ENCODE measurements at places on chromosomes 16 and 17. TPM values are rescaled to one million over a fixed set of nuclear protein-coding genes. Genes with fewer than 3 reads are reported as not detected.

Gene CCDC40
- total RNA-seq, result 0.28 TPM

DNA sequence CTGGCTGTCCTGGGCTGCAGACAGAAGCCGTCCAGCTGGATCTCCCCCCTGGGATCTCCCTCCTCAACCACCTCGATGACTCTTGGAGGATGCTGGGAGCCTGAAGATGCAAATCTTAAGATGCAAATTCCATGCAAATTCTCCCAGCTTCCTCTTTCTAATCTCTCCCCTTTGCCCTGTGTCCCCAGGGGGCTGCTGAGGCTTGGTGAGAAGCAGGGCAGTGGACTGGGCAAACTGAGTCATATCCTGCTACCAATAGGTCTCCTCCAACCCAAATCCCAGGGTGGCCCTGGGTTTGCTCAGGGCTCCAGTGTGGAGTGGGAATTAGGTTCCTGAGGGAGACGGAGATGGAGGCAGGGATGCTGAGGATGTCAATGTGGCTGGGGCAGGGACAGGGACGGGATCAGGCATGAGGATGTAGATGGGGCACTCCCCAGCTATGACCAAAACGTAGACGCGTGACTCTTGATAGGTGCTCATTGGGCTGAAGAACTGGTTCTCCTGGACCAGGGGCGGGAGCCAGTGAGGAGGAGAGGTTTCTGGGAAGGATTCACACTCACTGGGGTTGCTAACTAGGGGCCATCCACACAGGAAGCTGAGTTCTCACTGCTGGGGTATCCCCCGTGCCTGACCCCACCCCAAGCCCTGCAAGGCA, 3.6 kb upstream of the ALOX12B start:
- DNase-seq, result no peak

DNA sequence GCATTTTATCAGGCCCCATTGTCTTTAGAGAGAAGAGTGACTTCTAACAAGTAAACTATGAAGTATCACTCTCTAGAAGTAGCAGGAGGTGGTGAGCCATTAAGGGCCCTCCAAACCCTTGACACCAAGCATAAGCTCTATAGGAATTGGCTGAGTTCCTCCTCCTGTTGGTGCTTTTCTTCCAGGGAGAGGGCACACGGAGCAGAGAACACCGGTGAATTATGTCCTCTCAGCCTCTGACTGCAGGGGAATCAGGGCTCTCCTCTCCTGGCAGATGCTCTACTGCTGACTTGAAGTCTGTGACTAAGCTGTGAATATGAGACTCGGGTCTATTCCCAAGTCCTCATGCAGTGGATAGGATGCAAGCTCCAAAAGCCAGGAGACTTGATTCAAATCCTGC, 32.3 kb downstream of the CHD9 start:
- no peak for DNase-seq

- no peak for DNase-seq
Measured at GRCh38 chr16:86772671-86773353, 194.5 kb downstream of the FOXL1 start.

- no peak for DNase-seq
Measured at GRCh38 chr17:80918731-80919130, 72.9 kb upstream of the CHMP6 start.

Gene SLC47A1
- 0.25 TPM for total RNA-seq

DNA sequence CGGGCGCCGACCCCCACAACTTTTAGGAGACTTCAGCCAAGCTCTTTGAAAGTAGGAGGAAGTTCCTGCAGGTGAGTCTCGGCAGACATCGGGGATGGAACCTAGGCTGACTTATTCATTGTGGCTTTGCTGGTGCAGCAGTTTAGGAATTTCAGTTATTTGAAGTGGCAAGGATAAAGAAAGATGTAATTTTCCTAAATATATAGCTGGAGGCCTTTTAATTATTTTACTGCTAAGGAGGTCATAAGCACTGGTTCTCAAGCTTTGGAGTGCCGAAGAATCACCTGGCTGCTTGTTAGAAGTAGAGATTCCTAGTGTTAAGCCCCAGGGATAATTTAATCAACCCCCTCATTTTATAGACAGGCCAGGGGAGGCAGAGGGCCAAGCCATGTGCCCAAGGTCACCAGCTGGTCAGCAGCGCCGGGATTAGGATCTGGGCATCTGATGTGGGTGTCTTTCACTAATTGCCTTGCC, 28.9 kb upstream of the BCAR1 start:
- no peak for DNase-seq

GRCh38 chr17:12047681-12048376, 27.2 kb downstream of the MAP2K4 start:
- no peak for DNase-seq

Gene CTRB1
- not detected for total RNA-seq

DNA sequence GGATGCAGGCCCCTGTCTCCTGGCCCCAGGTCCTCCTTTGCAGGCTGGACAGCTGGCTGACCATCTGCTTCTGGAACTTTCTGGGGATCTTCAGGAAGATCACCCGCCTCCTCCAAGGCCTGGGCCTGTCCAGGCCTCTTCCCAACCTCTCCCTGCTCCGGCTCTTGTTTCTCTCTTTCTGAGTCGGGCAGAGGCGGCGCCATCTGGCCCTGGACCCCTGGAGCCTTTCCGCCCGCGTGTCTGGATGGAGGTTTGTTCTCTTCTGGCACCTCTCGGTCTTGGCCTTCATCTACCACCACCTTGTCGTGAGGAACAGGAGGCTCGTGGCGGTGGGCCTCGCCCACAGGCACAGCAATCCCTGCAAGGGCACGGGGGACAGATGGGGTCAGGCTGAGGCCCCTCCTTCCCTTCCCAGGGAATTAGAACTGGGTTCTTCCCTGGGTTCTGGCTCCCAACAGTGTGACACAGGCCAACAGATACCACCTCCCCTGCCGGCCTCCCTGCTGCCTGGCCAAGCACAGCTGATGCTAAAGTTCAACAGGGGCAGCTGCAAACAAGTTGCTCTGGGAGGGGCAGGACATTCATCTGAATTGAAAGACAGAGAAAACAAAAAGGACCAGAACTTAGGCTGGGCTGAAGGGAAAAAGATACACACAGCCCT, 13.3 kb downstream of the NDUFAF8 start:
- no peak for DNase-seq

Gene ACE
- total RNA-seq, result 56.7 TPM

- DNase-seq, result no peak
Measured at GRCh38 chr16:55001931-55002330, 71.3 kb downstream of the IRX5 start.

- no peak for DNase-seq
Measured at GRCh38 chr16:565419-566330, 1.1 kb upstream of the NHLRC4 start.

GRCh38 chr16:64982581-64982980, 139.3 kb downstream of the CDH11 start:
- no peak for DNase-seq

DNA sequence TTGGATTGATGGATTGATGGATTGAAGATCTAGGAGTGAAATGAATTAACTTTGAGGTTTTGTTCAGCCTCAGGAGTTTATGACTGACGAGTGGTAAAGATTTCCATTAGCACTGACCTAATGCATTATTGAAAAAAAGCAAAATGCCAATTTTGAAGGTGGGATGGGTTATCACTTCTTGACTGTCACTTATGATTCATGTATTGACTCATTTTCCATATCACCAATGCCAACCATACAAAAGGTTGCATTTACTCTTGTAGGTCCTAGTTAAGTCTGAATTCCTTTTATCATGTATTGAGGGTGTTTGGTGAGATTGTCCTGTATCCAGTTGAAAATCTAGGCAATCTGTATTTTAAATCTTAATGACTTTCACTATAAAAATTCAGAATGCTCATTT, 57.6 kb downstream of the KNOP1 start:
- no peak for DNase-seq

GRCh38 chr16:25546791-25547190, 145.0 kb upstream of the HS3ST4 start:
- no peak for DNase-seq

Gene C16orf95
- total RNA-seq, result 1.6 TPM

- no peak for DNase-seq
Measured at GRCh38 chr16:48812856-48813255, 202.9 kb upstream of the N4BP1 start.

DNA sequence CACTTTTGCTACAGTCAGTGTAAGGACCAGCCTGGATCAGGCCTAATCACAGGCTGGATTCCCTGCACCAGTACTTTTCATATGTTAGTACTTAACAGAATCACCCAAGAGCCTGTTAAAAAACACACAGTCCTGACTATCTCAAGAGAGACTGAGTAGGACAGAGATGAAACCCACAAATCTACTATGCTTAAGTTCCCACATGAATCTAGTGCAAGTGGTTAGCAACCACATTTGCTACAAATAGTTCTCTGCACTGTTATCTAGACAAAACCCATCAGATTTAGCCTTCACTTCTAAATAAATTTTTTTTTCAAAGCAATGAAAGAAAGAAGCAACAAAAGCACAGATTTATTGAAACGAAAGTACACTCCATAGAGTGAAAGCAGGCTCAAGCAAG, 38.9 kb downstream of the SSH2 start:
- DNase-seq, result no peak

- no peak for DNase-seq
Measured at GRCh38 chr16:49834531-49835151, 21.3 kb downstream of the ZNF423 start.

- DNase-seq, result no peak
Measured at GRCh38 chr16:81634380-81635062, 144.6 kb upstream of the PLCG2 start.

Gene IRX6
- not detected for total RNA-seq

DNA sequence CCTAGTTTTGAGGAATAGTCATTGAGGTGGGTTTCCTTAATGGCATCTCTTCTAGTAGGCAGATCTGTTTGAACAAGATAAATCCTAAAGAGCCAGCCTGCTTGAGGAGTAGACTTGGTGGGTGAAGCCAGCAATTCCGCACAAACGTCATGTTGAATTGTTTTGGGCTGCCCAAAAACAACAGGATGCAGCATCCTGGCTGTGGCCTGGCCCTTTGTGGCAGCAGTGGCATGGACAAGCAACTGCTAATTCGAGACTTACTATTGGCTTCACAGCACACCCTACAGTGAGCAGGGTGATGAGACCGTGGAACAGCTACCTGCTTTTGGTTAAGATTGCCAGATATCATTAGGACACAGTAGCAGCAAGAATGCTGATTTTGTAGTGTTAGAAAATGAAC, 9.3 kb upstream of the VPS4A start:
- DNase-seq, result no peak

DNA sequence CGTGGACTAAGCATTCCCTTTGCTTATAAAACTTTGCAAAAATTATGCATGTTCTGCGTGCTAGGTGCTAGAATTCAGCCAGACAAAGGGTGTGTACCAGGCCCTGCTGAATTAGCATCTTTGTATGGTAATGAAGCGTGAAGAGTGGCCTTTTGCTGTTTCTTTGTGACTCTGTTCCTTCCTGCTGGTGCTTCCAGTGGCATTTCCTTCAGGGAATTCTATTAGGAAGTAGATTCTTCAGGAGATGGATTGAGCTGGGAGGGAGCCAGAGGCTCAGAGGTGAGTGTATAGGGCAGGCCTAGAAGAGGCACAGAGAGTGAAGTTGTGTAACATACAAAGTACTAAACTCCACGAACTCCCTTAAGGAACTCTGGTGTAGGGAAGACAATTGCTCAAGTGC, 73.9 kb upstream of the ASIC2 start:
- DNase-seq, result no peak

DNA sequence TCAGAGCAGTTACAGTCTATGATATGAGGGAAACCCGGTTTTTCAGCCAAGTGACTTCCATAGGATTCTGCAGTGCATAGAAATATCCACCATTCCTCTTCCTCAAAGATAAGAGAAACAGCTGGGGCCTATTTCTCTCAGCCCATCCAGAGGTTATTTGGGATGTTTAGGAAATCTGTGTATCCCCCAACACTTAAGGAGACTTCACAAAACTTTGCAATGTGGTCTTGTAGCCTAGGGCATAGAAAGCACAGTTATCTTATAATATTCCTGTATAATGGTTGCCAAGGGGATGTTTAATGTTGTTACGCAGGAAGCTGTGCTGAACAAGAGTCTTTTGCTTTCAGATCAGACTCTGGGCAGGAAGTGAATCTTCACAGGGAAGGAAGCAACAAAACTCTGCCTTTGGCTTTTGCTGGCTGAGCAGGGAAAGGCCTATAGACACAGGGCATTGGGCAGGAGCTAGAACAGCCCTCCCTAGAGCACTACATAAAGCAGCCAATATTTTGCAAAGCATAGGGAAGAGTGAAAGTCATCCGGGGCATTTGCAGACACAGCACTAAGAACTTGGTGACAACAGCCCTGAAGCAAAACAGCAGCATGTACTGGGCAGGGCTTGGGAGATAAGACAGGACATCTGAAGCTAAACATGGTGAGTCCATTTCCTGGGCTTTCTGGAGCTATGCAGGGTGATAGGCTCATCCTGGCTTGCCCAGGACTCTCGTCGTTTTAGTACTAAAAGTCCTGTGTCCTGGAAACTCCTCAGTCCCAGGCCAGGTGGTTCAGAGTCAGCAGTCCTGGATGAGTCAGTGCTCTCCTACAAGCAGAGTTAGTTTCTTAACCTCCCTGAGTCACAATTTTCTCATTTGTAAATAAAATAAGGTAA, 18.7 kb upstream of the BEAN1 start:
- peak; percentile 59 for DNase-seq

- DNase-seq, result no peak
Measured at GRCh38 chr17:4120332-4120731, 22.5 kb downstream of the ZZEF1 start.

DNA sequence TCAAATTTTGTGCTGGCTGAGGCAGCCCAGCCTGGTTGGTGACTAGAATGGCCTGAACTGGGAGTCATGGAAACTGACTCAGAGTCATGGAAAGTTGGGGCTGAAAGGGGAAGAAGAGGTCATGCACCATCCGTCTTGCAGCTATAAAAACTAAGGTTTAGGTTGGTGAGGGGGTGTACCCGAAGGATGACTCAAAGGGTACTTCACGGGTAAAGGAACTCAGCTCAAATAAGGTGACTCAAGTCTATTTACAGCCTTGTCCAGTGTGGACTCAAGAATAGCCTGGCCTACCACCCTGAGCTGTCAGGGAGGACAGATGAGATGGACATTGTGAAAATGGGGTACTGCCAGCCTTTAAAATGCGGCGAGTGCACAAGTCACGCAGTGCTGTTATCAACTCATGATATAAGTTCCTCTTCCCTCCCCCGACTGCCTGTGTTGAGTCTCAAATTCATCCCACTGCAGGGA, 18.6 kb downstream of the CD300LB start:
- no peak for DNase-seq

Gene UBFD1
- 41.0 TPM for total RNA-seq

GRCh38 chr17:41734949-41735313, 488 bp upstream of the HAP1 start:
- no peak for DNase-seq

Gene KRT40
- total RNA-seq, result not detected

GRCh38 chr17:58580671-58581070, 66.2 kb upstream of the MTMR4 start:
- DNase-seq, result no peak

DNA sequence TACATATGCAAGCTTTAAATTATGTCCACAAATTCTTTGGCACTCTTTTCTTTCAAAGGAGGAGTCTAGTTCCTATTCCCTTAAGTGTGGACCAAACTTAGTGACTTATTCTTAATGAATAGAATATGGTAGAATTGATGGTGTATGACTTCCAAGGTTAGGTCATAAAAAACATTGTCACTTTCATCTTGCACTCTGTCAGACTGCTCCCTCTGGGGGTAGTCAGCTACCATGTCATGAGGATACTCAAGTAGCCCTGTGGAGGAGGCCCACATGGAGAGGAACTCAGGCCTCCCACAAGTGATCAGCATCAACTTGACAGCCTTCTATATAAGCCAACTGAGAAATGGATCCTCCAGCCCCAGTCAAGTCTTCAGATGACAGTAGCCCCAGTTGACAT, 58.0 kb upstream of the SCNN1B start:
- DNase-seq, result no peak

Gene GJC1
- total RNA-seq, result not detected
